ENCODE measurements at places on chromosomes 5 and 9.

GRCh38 chr9:70581214-70581954 is 166.9 kb upstream of the KLF9 start:
- no peak for DNase-seq

- no peak for DNase-seq
Measured at GRCh38 chr5:95365302-95366095, 25.7 kb upstream of the FAM81B start.

DNA sequence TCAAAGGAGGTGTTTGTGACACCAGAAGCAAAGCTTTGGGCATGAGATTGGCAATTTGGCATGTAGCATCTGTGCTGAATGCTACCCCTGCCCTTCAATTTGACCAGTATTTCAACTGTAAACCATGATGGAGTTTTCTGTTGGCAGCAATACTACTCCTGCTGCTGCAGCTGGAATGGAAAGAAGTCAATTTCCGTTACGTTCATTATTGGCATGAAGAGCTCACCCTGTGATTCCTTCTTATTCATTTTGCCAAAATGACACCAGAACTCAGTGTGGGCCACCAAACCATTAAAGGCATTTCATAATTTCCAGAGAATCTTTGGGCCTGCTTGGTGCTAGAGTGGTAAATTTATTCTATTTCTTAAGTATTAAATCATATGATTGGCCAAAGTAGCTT is 433.1 kb upstream of the DMAC1 start:
- DNase-seq, result no peak

DNA sequence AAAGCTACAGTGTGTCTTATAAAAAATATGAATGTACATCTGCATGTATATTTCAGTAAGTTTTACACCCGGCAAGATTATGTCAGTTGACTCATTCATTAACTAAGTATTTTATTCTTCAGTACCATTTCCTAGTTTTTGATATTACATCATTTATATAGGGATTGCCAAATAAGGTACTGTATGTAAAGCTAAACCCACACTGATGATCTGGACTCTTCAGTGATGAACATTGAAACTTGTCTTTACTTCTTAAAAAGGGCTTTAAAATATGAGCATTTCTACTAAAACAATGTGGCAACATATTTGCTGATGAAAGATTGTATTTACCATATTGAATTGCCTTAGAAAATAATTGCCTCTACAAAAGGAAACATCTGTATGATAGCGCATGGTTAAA is 151.8 kb upstream of the TLX3 start:
- DNase-seq, result no peak

GRCh38 chr5:77973253-77973609 is 197.1 kb upstream of the TBCA start:
- no peak for DNase-seq

- DNase-seq, result no peak
Measured at GRCh38 chr5:174239718-174240117, 194.2 kb downstream of the NSG2 start.

- DNase-seq, result no peak
Measured at GRCh38 chr5:150489360-150490295, 18.3 kb upstream of the NDST1 start.
